ENCODE measurements at places on chromosomes 7 and 10.

DNA sequence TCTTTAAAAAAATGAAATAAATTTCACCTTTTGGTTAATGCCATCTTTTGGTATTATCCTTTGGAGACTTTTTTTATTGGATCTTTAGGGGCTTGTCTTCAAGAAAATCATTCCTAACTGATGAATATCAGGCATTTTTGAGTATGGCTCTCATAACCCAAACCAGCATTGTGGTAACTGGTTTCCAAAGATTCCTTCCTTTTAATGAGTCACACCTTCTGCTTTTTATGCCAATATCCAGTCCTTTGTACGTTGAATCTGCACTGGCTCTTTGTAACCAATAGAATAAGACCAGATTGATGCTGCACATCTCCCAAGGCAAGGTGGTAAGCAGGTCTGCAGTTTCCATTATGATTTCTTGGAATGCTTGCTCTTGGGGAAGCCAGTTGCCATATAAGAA lies 89.1 kb downstream of the GPR158 start:
- DNase-seq: no peak

DNA sequence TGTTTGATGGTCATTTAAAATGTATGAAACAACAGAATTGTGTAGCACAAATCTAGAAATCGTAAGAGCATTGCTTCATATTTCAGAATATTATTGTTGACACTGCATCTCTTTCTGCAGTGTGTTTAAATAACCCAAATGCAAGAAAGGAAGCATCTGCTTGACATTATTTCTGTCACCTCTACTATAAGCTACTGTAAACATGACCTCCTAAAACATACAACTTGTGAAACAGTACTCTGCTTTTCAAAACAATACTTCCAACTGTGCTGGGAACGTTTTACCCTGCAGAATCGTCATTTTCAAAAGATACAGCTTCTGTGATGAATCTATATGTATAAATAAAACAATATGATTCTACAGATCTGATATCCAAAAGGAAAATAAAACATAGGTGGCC lies 82.0 kb downstream of the RNF133 start:
- DNase-seq: no peak

- DNase-seq: no peak
These were observed 401.2 kb downstream of the RPS24 start for GRCh38 chr10:78434886-78435285.

GRCh38 chr10:85918371-85918770 lies 448.2 kb downstream of the GRID1 start:
- DNase-seq: no peak

- DNase-seq: no peak
These were observed 49.8 kb upstream of the FAM171A1 start for GRCh38 chr10:15420858-15421257.

- DNase-seq: no peak
These were observed 41.4 kb upstream of the BET1 start for GRCh38 chr7:94045581-94045980.
